ENCODE measurements at places on chromosomes 3 and 15.

DNA sequence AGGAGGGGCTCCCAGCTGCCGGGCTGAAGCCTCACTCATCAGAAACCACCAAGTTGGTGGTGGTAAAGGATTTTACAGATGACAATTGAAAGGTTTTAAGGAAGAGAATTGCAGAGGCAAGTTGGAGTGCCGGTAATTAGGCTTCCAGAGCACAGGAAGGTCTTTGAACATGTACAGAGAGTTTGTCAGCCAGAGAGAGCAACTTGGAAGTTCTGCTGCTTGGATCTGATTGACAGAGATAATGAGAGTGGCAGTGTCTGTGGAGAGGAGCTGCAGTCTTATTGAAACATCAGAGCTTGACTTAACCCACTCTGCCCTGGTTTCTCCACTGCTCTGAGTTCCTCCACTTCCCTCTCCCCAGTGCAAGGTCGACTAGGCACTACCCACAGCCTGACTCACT, 448.6 kb downstream of the EPHB1 start:
- no peak for DNase-seq

GRCh38 chr3:193853511-193854219, 260.7 kb downstream of the OPA1 start:
- no peak for DNase-seq

DNA sequence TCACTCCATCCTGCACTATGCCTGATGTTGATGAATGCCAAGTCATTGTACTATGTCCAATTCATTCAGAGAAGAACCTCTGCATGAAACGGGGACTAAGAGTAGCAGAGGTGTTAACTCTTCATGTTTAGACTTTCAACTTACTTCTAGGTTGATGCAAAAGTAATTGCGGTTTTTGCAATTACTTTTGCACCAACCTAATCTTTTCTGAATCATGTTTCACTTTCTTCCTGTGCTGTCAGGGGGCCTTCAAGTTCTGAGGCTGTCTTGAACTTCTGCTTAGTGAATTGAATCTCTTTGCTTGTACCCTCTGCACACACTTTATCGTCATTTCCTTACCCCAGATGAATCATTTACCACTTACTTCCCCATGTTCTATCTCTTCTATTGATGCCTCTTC, 636.2 kb downstream of the NAALADL2 start:
- no peak for DNase-seq

GRCh38 chr3:106302451-106303221, 433.8 kb upstream of the CBLB start:
- DNase-seq = no peak

DNA sequence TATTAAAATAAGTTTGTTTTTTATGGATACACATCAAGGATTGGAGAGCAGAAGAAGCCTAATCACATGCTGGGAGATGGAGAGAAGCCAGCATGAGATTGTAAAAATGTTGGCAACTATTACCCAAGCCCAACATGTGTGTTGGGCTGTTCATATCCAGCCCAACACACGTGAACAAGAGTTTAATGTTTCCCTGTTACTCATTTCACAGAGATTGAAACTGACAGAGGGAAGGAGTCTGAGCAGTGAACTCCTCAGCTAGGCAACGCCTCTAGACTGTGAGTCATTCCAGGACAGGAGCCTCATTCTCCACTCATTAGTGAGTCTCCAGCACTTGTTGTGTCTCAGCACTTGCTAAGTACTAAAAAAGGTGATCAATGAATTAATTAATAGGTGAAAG, 43.2 kb upstream of the CMSS1 start:
- no peak for DNase-seq

GRCh38 chr3:69560818-69561217, 174.9 kb upstream of the FRMD4B start:
- DNase-seq = no peak

DNA sequence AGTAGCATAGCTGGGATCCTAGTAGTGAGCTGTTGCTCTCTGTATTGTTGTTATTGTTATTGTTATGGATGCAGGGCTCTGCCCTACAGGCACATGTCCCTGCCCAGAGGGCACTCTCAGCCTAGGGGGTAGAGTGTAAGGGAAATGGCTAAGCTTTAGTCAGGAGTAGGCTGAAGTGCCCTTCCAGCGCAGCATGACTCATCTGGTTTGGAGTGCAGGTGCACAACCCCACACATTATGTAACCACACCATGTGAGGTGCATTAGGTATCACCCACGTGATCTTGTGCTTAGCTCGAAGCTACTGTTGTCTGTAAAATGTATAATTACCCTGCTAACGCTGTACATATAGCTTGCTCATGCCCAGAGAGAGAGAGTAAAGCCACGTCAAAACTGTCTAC, 48.3 kb upstream of the TIPARP start:
- DNase-seq = no peak

DNA sequence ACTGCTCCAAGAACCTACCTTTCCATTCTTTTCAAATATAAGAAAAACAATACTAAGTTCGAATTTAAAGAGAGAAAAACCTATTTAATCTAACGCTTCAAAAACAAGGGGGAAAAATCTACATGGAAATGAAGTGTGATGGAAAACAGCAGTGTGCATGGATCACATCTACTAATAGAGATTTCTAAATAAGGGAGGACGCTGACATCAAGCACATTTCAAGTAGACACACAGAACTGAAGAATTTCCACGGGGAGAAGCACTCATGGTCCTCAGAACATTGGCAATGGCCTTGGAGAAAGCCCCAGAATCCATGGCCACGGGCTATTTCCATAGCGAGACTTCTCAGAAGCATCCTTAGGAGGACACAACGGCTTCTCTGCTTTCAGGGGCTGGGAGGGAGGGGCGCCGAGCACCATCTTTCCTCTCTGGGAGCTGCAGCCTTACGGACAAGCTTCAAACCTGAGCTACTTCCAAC, 1.0 kb downstream of the TASOR start:
- DNase-seq = no peak

GRCh38 chr15:89143503-89144162, 55.4 kb downstream of the ABHD2 start:
- no peak for DNase-seq

DNA sequence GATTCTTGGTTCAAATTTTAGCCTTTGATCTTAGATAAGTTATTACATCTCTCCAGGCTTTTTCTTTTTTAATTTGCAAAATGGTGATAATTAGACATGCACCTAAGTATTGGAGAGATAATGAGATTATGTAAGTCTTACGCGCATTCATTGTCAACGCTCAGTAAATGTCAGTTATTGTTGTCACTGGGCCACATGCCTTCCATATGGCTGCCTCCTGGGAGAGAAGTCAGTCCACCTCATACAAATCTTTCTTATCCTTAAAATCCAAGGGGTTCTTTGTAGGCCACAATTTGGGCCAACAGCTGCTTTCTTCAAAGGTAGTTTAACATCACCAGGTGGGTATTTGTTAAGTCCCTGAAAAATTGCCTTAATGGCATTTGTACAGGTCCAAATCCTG, 25.5 kb upstream of the PTPRG start:
- DNase-seq = no peak

GRCh38 chr15:80326270-80326669, 74.3 kb upstream of the CTXND1 start:
- no peak for DNase-seq

DNA sequence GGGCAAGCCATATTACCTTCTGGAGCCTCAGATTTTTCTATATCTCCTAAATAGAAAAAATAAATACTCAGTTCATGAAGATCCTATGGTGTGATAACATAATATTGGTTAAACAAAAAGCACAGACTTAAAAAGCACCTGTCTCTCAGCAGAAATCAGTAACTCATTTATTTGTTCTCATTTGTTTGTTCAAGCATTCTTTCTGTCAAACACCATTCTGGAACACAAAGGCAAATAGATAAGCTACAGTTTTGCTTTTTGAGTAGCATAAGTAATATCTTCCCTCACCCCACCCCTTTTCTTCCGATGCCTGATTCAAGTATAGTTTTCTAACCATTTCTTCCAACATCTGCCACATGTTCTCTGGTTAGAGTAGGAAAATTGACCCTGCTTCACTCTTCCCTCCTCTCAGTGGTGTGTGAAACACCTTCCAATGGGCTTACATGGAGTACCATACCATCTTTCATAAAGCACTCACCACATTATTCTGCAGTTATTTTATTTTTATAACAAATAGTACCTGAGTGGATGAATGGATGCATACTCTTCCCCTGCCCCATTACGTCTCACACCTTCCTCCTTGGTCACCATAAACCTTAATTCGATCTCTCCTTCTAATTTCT, 8.4 kb upstream of the IL1RAP start:
- no peak for DNase-seq

GRCh38 chr3:151156618-151157216, 46.3 kb downstream of the GPR171 start:
- DNase-seq = peak; percentile 18

- no peak for DNase-seq
These were observed 25.6 kb upstream of the PYGO1 start for GRCh38 chr15:55613727-55614126.

DNA sequence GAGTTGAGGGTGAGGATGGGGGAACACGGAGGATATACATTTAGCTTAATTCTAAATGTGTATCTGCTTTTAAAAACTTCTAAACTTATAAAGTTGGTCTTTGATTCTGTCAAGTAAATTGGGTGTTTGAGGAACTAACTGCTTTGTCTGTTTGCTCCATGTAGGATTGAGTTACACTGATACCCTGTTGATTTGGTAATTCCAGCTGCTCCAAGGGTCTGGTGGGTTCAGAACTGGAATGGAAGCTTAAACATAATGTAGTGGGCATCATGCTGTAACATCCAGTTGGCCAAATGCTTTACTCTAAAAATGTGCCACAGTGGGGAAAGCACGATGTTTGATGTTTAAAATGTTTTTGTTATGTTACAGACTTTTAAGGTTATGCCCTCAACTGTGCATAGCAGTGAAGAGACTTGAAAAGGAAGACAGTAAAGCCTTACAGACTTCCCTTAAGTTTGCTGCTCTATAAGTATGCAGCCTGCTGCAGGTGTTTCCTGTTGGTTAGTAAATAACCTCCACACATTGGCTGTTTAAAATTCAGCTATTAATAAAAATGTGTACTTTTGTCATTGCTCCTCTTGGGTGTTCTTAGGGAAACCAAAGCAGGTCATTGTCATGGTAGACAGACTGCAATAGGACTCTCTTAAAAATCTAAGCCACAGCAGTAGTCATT, 5.9 kb upstream of the EDEM1 start:
- DNase-seq = no peak

DNA sequence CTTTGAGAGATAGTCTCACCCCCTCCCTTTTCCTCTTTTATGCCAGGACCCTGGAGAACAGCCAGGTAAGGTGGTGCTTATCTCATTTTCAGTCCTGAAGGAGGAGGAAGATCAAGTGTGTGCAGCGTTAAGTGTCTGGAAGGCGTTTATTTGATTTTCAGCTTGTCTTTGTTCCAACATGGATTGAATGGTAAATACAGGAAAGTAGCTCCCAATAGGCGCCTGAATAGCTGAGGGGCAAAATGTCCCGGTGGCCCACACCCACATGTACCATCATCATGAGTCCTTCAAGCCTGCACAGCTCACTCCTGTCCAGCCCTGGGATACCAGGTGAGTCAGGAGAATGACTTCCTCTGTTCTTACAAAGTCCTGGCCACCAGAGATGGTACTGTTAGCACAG, 73.5 kb downstream of the CEMIP start:
- no peak for DNase-seq

DNA sequence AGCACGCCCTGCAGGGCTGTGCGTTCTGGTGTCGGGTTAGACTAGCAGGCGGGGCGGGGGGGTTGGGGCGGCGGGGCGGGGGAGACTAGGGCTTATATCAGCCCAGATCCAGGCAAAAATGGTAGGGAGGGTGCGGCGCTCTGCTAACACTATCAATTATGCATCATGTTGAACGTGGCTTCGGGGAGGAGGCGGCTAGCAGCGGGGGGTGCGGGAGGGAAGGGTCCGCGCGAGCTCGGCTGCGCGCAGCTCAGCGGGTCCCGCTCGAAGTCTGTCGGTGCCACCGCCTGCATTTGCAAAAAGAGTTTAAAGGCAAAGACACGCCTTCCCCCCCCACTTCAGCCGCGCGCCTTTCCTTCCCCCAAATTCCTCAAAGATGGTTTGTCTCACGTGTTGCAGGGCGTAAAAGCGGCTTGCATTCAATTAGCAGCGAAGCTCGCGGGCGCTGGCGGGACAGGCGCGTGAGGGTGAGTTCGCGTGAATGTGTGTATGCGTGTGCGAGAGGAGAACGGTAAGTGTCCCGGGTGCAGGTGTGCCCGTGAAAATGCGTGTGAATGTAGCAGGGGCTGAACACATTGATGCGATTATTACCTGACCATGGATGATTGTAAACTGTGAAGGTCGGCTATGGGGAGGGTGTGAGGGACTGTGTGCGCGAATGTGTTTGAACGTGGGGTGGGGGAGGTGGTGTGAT, at the start of gene ISLR2:
Gene ISLR2 (plus strand): TSS at position 432 of the 694 bp plus-strand sequence. CDS start 2,169 bp downstream, outside the sequence.
- no peak for DNase-seq

DNA sequence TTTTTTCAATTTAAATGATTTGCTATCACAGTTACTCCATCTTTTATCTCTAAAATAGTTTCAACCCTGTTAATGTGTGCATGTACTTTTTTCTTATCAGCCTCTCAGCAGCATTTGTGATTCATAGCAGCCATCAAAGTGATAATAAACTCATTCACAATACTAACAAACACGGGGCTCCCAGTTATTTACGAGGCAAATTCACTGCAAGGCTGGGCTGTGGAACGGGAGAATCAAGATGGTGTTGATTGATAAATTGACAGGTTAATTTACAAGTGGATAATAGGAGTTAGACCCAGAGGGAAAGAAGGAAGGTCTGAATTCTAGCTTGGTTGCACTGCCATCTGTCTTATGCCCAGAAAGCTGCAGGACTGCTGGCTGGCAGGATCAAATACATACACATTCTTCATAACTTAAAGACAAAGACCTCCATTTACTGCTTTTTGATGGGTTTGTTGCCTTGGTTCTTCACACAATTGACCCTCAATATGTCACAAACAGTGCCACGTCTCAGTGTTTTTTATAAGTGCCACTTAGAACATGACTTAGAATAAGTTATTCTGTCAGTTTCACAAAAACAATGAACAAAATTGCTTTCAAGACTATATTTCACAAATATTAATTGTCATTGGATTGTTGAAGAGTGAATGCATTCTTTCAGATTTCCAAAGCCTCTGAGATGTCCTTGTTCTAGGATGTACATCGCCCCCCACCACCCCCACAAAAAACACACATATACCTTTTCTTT, 562.8 kb downstream of the NR2F2 start:
- no peak for DNase-seq

DNA sequence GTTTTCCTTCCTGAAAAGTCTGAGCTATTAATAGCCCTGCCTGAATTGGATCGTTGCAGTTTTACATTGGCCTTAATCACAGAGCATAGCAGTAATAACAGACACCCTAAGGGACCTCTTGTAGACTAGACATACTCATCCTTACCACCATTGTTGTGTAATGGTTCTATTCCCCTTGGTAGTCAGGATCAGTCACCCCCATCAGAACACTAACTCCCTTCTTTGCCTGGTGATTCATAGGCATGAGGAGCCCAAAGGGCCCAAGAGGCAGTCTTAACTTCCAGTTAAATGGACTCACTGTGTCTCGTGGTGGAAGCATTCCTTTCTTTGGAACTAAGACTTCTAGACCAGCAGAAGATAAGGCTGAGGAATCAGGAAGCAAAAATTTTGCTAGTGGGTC, 20.2 kb downstream of the CGGBP1 start:
- no peak for DNase-seq
